SK-N-MC (cell line): ENCODE measurements at places on chromosomes 16 and 17.

GRCh38 chr16:14284930-14285512 is 213.9 kb downstream of the MRTFB start:
- DNase-seq, result no peak

DNA sequence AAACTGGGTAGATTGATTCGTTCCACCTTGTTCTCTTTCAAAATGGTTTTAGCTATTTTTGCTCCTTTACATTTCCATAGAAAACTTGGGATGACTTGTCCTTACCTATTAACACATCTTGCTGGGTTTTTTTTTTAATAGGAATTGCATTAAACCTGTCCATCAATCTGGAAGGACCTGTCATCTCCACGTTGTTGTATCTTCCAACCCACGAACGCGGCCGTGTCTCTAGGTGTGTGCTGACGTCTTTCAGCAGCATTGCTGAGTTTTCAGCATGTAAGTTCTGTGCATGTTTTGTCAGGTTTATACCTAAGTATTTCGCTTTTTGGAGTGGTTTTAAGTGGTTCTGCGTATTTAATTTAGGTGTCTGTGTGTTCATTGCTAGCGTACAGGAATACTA is 60.4 kb upstream of the GNG13 start:
- no peak for DNase-seq

- DNase-seq, result no peak
Measured at GRCh38 chr17:41648411-41649195, 24.2 kb upstream of the KRT17 start.

- DNase-seq, result no peak
Measured at GRCh38 chr17:12667299-12667958, 1.7 kb downstream of the MYOCD start.

DNA sequence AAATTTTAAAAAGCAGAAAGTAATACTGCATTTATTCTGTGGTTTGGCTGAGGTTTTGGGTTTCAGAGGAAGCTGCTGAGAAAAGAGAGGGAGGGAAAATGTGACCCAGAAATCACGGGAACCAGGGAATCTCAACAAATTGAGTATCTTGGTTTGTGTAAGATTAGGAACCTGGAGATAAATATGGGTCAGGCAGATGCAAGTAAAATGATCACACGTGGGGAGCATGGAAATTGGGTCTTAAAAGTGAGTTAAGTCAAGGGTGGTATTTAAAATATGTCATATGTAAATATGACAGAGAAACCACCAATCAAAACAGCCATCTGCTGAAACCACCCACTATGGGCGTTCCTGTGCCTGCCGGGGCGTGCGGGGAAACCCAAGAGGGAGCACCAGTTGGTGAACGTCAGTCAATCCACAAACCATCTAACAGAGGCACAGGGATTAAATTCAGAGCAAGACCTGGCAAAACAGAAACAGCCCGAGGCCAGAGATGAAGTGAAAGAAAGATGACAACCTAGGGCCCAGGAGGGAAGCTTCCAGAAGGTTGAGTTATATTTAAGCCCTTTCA is 33.4 kb downstream of the CDH13 start:
- peak; percentile 50 for DNase-seq

GRCh38 chr17:44627513-44628242 is 28.6 kb upstream of the MEIOC start:
- no peak for DNase-seq

- no peak for DNase-seq
Measured at GRCh38 chr16:78718141-78718540, 618.7 kb downstream of the WWOX start.

DNA sequence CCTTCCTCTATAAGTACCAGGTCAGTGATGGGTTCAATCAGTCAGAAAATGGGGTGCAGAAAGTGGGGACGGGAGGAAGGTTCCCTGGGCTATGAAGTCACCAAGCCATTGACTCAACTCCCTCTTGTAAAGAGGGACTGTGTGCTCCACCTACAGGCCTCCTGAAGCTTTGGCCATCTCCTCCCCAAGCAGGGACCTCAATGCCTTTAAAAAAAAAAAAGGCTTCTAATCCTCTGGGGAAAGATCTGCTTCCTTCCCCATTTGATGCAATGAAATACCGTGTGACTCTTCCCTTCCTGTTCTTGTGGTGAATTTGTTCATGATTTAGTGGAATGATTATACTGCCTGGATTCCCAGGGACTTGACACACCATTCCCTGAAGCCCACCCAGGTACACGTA is 30.8 kb downstream of the VWA3A start:
- DNase-seq, result no peak

GRCh38 chr17:7262935-7263800 is 890 bp upstream of the CLDN7 start:
- no peak for DNase-seq
